ENCODE measurements at places on chromosomes 7 and 10.

DNA sequence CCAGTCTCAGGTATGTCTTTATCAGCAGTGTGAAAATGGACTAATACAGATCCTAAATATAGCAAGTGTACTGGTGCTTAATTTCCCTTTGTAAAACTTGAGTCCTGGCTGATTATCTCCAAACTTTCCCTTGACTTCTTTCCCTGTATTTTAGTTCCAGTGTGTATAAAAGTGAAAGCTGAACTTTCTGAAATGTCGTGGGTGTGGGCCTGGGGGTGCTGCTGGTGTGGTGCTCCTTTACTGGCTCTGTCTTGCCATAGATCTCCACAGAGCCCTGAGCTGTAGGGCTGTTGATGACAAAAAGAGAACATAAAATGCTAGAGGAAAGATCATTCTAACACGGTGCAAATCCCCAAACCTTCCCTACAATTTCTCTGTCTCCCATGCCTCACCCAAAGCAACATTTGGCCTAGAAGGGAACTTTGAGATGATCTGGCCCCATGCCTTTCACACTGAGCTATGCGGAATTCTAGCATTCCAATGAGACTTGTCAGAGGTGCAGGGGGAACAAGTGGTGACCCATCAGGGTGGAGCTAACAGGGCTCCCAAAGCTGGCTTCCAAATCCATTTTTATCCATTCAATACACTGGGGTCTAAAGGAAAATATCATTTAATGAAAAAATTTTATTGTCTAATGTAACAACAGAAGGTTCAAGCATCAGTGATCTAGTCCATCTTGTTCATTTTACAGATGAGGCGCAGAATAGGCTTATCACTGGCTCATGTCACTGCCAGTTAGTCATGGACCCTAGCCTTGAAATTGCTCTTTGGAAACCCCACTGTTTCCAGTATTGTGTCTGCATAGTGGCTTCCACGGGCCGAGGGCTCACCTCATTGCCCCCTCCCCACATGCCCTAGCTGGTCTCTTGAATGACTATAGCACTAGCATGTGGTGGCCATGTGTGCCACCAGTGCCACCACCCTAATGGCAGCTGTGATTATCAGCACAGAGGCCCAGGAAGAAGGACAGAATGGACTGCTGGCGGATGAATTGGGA, 1000.9 kb downstream of the LRMDA start:
- peak; percentile 85 for DNase-seq

DNA sequence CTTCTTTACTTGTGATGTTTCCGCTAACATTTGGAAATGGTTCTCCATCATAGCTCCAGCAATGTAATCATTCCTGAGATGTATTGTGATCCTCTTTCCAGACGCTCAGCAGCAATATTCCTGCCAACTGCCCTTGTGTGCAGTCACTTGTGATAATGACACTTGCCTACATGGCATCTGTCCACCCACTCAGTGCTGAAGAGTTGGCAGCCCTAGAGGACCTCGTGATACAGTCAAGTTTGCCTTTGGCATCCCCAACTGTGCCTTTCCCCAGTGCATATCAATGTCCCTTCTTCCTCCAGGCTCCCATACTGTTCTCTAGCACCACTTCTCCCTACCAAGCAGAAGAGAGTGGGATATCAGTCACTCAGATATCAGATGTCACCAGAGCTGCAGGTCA, 64.9 kb downstream of the MYOF start:
- DNase-seq: no peak

DNA sequence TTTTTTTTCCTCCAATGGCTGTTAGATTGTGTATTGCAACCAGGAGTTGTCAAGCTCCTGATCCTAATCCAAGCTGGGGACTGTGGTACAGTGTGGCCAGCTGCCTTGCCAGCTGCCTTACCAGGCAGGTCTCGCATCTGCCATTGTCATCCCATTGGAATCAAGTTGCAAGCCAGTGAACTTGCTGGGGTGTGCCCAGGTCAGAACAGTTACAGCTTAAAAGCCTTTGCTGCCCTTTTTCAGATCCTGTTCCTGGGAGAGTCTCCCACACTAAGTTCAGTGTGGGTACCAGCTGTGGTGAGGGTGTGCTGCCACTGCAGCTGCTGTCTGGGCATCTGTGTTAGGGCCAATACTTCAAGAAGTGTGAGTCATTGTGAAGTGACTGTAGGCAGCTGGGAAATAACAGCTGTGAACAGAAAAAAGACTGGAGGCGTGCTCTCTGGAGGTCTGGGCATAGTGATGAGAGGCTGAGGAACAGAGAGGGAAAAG, 72.8 kb downstream of the CCNY start:
- DNase-seq: peak; percentile 89

- DNase-seq: no peak
These were observed 35.2 kb upstream of the ITPRID1 start for GRCh38 chr7:31478721-31479120.

DNA sequence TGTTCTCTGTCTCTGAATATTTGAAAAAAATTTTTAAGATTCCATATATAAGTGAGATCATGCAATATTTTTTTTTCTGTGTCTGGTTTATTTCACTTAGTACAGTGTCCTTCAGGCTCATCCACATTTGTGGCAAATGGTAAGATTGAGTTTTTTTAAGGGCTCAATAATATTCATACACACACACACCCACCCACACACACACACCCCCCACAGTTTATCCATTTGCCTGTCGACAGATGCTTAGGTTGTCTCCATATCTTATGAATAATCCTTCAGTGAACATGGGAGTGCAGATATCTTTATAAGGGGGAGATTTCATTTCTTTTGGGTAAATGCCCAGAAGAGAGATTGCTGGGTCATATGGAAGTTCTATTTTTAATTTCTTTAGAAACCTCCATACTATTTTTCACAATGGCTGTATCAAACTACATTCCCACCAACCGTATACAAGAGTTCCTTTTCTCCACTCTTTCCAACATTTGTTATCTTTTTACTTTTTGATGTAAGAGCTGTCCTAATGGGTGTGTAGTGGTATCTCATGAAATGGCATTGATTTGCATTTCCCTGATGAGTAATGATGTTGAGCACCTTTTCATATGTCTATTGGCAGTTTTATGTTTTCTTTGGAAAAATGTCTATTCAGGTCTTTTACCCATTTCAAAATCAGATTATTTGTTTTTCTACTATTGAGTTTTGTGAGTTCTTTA, 35.0 kb downstream of the AUTS2 start:
- peak; percentile 47 for DNase-seq

DNA sequence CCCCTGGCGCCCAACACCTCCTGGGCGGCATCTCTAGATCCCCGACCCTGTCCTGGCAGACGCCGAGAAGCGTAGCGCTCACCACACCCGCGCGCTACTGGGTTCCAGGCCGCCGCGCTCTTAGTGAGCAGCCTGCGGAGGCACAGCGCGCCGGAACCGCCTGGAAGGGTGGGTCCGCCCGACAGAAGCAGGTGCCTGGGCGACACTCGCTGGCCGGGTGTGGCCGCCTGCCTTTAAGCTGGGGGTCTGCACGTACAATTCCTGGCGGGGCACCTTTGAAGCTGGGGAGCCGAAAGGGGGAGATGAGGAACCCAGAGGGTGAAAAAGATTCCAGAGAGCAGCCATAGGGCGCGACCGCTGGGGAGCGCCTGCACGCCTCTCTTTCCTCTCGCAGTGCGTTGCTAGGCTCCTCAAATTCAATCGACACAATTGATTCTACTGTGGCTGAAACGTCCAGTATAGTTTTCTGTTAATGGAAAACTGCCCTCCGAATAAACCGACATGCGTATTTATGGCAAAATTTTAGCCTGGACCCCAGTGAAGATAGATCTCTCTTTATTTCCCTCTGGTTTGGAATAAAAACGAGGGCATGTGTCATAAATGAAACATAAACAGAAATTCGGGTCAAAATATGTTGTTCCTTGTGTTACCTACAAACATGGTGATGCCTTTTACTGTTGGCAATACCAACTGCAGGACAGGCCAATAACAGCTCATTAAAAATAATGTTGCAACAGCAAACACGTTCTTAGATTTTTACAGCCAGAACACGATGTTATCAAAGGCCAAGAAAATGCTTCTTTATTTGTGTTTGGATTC, 4.6 kb downstream of the HMX3 start:
- no peak for DNase-seq

DNA sequence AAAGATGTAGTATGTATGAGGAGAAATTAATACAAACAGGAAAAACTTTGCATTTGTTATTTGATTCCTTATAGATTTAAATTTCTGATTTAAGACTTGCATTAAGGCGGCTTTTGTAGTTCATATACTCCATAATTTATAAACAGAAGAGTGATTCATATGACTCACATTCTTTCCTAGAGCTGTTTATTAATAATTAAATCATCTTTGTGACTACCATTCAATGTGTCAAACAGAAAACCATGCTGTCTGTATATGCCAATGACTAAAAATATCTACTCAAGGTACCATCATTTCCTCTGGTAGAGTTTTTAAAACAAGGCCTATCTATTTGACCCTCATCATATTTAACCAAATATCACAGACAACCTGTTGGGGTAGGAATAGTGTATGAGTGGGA, 501.7 kb downstream of the PARD3 start:
- DNase-seq: no peak

DNA sequence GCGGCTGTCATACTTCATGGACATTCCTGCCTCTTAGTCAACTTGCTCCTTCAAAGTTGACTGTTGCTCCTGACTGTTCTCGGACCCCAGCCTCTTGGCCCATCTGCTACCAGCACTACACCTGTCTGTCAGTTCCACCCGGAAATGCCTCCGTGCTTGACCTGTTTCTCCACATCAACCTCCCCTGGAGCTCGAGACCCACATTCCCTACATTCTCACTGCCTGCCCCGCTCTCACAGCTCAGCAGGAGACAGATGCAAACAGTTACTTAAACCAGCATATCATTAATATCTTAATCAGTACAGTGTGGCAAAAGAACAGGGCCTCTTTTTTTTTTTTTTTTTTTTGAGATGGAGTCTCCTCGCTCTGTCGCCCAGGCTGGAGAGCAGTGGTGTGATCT, 174.3 kb downstream of the NRP1 start:
- no peak for DNase-seq
